ENCODE measurements at places on chromosomes 16 and 17.

DNA sequence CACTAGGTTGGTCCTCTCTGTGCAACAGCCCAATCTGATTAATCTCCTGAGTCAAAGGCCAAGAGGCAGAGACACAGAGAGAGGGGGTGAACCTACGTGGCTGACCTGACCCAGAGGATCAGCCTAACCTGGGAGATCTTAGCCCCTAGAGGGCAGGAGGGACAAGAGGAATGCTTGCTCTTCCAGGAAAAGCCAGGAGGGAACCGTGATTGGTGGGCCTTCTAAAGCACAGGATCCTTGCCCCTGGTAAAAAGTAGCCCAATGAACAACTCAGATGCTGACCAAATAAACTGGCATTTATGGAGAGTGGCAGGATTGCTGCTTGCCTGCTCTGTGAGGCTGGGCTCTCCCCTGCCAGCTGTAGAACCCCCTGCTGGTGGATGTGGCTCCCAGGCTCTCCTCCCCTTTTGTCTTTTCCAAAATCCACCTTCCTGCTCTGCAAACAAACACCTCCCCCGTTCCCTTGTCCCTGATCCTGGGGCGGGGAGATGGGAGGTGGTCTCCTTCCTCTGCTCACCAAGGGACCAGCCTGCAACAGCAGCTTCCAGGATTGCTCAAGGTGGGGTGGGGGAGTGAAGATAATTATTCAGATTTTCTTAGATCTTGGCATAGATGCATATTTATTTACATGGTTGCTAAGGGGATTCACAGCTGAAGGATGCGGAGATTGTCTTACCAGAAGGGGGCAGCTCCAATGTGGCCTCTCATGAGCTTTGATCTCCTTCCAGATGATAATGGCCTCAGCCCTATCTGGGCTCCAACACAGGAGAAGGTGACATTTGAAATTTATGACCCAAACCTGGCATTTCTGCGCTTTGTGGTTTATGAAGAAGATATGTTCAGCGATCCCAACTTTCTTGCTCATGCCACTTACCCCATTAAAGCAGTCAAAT lies 71.9 kb downstream of the SDR42E1 start:
- no peak for DNase-seq

DNA sequence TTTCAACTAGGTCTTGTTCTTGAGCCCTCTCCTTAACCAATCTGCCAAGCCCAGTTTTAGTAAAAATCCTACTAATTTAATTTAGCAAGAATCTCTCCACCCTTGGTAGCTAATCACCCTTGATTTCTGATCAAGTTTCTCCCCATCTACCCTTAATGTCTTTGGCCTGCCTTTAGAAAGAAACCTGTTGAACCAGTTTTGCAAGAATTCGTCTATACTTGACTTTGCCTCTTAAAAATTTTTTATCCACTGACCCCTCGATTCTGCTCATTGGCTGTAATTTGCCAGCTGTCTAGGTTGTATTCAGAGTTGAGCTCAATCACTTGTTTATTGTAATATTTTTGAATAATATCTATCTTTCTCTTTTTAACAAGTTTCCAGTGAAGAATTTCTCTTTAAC lies 1138.5 kb downstream of the CDH11 start:
- no peak for DNase-seq

- peak; percentile 13 for DNase-seq
These were observed 18.3 kb upstream of the EFCAB13 start for GRCh38 chr17:47305302-47305923.

DNA sequence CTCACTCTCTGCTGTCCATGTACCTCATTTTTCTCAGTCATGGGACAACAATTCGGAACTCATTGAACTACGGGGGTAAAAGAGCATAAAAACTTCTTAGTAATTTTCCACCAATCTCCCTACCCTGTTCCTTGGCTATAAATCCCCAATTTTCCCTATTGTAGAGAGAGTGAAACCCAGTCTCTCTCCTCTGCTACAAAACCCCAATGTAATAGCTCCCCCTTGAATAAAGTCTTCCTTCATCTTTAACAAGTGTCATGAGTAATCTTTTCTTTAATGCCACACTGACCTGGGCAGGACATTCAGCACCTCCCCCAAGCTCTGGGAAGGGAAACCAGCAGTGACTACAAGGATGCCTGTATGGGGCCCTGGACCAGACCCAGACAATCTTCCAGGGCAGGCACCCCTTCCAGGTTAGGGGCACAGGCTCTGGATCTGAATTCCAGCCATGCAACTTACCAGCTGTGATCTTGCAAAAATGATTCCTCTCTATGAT lies 10.2 kb upstream of the EIF1 start:
- peak; percentile 58 for DNase-seq

DNA sequence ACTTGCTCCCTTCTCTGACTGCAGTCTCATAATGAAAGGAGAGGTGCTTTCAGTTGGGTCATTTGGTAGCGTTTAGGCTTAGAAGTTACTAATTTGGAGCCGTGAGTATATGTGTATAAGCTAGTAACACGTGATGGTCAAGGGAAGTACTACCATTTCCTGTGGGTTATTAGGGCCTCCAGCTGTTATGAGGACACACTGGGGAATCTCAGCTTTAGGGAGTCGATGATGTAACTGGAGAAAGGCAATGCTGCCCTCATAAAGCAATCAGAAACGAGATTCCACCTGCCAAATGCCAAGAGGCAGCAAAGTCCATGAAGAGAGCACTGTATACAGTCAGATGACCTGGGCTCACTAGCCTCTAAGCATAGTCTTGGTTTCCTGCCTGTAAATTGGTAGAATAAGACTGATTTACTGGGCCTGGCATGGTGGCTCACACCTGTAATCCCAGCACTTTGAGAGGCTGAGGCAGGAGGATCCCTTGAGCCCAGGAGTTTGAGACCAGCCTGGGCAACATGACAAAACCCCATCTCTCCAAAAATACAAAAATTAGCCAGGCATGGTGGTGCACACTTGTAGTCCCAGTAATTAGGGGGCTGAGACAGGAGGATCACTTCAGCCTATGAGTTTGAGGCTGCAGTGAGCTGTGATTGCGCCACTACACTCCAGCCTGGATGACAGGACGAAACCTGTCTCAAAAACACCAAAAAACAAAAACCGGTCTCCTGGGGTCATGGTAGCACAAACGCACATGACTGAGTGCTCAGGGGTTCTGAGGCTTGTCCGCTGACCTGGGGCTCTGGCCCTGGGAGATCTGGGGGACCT lies 53.0 kb downstream of the SF3B3 start:
- DNase-seq = peak; percentile 51

DNA sequence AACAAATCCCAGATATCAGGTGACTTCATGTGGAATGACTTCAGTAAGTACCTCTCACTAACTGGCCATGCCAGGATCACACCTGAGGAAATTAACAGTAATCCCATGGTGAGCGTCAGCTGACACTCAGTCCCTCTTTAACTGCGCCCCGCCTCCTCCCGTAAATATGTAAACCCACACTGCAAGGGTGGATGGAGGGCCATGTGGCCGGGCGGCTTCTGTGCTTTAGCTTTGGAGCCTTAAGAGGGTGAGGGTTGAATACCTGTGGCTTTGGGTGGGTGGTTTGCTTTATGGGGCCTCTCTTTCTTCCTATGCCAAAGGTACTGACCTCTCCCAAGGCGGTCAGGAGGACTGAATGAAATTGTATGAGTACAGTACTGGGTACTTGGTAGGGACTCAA lies 141.7 kb downstream of the MRM1 start:
- DNase-seq = no peak

DNA sequence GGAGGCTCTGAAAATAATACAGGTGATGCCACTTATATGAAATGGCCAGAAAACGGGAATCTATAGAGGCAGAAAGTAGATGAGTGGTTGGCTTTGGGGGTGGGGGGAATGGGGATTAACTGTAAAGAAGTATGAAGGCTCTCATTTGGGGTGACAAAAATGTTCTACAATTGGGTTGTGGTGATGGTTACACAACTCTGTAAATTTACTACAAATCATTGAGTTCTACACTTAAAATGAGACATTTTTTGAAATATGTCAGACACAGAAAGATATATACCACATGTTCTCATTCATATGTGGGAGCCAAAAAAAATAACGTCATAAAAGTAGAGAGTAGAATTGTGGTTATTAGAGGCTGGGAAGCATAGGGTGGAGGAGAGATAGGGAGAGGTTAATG lies 25.7 kb downstream of the ARHGAP17 start:
- no peak for DNase-seq

GRCh38 chr17:10139577-10139976 lies 58.8 kb downstream of the GAS7 start:
- no peak for DNase-seq

GRCh38 chr17:44916781-44917241 lies 1.5 kb upstream of the GFAP start:
- no peak for DNase-seq

DNA sequence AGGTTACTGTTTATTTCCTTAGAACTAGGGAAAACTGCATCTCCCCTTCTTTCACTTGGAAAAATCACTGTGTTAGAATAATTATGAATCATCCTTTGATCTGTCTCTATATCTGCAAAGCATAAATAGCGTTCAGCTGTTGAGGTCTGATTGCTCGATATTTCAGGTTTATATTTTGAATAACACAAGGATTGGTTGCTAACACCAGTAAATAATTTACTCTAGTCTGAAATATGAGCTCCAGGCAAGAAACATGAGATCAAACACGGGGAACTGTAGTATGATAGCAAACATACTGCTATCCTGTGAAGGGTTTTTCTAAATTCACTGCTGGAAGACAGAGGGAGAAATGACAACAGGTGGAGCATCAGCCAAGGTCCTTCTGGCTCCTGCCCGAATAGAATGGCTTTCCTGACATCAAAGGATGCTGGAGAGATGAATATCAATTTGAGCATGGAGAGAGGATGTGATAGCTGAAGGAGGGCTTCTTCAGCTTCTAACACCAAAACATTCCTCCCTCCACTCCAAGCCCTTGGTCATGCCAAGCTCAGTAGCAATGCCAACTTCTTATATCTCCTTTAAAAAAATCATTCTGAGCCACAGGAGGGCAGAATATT lies 450.3 kb downstream of the SHISA9 start:
- DNase-seq = no peak

DNA sequence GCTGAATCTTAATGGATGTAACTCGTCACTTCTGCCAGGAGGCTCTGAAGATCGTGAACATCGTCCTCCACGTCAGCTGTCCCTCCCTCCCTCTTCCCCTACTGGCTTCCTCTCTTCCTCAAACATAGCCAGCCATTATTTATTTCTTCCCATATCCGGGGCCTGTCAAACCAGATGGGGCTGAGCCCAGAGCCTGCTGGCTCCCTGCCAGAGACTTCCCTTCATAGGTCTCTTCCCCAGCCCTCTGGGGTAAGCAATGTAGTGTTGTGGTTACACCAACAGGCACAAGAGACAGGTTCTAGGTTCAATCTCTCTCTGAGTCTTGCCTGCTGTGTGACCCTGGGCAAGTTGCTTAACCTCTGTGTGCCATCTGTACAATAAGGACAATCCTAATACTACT lies 40.1 kb upstream of the ZFP90 start:
- DNase-seq = no peak

DNA sequence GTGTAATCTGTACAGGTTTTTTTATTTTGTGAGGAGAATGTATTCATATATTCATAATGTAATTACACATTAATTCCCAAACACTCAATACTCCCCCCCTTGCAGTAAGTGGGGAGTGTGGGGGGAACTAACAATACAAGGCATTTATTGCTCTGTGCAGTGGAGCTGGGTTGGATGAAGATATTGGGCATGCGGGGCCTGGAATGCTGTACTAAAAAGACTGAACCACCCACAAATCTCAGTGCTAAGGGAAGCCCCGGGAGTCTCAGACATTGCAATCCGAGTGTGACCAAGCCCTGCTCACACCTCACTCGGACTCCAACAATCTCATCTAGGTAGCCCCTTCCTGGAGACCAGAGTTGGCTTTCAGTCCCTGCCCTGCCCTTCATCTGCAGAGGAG lies 6.0 kb downstream of the PLLP start:
- DNase-seq = no peak

GRCh38 chr16:12350945-12351344 lies 374.4 kb downstream of the SNX29 start:
- no peak for DNase-seq

GRCh38 chr16:80346111-80346632 lies 194.6 kb upstream of the DYNLRB2 start:
- DNase-seq = no peak

GRCh38 chr16:22284637-22285036 lies 12.6 kb upstream of the POLR3E start:
- no peak for DNase-seq

DNA sequence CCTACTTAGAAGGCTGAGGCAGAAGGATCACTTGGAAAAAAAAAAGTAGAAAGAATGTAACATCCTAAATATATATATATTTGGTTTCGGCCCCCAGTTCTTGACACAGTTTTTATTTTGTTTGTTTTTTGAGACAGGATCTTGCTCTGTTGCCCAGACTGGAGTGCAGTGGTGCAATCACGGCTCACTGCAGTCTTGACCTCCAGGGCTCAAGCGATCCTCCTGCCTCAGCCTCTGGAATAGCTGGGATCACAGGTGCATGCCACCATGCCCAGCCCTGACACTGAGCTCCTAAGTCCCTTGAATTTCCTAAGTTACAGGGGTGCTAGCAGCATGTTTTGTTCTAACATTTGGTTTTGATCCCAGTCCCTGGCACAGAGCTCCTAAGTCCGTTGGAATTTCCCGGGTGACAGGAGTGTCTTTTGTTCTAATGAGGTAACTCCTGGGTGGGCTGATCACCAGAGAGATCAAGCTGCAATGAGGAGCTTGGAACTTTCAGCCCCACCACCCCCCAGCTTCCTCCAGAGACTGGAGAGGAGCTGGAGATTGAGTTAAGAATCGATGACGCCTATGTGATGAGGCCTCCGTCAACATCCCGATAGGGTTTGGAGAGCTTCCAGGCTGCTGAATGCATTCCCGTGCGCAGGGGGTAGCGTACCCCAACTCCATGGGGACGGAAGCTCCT lies 20.0 kb downstream of the MXRA7 start:
- no peak for DNase-seq

DNA sequence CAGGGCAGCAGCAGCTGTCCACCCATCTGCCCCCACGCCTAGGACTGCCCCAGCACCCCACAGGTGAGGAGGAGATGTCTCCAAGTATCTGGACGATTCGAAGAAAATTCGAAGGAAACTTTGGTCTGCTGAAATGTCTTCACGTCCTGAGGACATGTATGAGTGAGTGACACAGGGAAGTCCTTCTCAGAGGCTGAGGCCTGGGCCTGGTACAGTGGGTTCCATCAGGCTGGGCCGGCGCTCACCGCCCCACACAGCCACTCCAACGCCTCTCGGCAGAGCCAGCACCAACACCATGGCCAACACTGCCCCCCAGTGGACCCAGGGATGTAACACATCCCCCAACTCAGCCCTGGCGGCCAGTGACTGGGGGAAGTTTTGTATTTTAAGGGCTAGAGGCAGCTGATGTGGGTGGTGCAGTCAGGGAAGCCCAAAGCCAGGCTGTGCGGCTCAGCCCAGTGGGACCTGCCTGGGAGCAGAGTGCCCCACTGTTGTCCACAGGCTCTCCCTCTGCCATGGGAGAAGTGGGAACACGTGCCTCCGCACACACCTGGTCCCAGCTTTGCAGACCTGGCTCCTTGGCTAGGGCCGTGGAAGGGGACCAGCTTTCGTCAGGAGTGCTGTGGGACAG lies 55.8 kb upstream of the FASN start:
- DNase-seq = peak; percentile 84

- no peak for DNase-seq
These were observed 6.1 kb downstream of the NOG start for GRCh38 chr17:56599566-56599965.

Data from activated CD4-positive, alpha-beta T cell treated with anti-CD3 and anti-CD28 coated beads, Interleukin-10, Interleukin-2, amounts not matched to agents 100 ng/mL and 50 ng/mL, durations not matched to agents 16 hours and 8 hours (primary cell).